Hepatocyte (in vitro differentiated cells): ENCODE measurements at places on chromosomes 7 and 10. TPM values are rescaled to one million over a fixed set of nuclear protein-coding genes. Genes with fewer than 3 reads are reported as not detected.

- no peak for DNase-seq
Measured at GRCh38 chr7:80420876-80421275, 91.0 kb downstream of the GNAT3 start.

DNA sequence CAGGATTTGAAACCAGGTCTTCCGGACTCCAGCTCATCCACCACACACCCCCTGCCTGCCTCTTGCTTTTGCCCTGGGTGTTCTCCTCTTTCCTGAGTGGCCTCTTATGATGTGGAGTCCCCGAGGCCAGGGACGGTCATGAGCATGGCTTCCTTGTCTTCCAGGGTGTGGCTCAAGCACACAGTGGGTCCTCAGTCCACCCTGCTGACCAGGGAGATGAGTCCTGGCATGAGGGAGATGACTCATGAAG, 32.8 kb downstream of the DNAJB12 start:
- DNase-seq: peak; percentile 36

The WEE2 gene
- 0.60 and 0.89 TPM in 2 replicates for polyA plus RNA-seq

The HIBADH gene
- 52.1 and 56.1 TPM in 2 replicates for polyA plus RNA-seq
